T-helper 1 cell (primary cell): ENCODE measurements at places on chromosomes 2 and 18.

DNA sequence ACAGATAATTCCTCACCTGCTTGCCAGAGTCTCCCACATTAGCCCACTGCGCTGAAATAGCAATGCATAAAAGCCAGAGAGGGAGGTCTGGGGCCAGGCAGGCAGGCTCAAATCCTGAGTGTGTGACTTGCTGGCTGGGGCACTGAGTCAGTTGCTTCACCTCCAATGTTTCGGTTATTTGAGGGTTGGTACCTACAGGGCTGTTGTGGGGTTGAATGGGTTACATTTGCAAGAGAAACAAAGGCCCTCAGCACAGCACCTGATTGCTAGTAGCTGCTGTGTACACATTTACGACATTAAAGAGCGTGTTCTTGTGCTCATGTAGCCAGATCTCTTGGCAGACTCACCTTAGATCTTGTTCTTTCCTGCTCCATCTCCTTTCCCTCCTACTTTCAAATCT is 34.1 kb upstream of the FAM110C start:
- DNase-seq, result no peak

DNA sequence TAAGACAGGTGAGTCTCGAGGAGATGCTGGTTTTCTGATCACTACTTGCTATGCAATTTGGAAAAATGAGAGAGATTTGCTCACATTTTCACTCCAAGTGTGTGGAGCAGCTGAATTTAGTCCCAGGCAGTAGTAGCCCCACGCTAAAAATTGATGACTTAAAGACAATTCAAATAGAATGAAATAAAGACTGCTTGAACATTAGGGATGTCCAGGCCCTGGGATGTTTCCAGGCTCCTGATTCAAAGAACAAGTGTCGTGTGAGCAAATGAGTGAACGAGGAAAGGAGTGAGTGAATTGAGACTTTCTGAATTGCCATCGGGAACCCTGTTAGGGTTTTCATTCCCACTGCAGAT is 37.3 kb upstream of the MRPL19 start:
- DNase-seq, result no peak

GRCh38 chr2:23231865-23232264 is 153.1 kb upstream of the KLHL29 start:
- DNase-seq, result no peak

GRCh38 chr2:19643117-19643518 is 258.7 kb downstream of the TTC32 start:
- DNase-seq, result no peak

- no peak for DNase-seq
Measured at GRCh38 chr18:22432657-22433137, 15.0 kb upstream of the CTAGE1 start.

GRCh38 chr18:598124-598589 is 1.4 kb downstream of the CLUL1 start:
- DNase-seq, result no peak

DNA sequence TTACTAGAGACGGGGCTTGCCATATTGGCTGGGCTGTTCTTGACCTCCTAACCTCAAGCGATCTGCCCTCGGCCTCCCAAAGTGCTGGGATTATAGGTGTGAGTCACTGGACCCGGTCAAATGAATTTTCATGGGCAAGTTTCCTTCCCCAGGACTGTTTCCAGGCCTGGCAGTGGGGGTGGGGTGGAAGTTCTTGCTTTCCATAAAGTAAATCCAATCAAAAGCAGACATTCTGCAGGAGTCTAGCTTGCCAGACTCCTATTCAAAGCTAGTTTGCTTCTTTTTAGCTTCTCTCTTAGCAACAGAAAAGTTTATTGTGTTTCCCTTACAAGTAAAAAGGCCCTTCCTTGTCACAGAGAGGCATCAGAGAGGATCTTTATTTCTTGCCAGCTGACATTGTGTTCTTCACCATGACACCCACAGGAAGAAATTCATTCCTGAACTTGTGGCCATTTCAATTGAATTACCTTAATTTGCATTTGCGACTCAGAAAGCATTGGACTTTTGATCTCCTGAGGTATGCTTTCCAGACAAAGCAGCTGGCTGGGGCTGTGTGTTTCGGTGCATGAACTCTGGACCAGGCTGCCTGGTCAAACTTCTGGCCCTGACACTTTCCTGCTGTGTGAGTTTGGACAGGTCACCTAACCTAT is 37.9 kb downstream of the LYPD1 start:
- no peak for DNase-seq

GRCh38 chr2:161283926-161284325 is 24.3 kb upstream of the PSMD14 start:
- no peak for DNase-seq

- DNase-seq, result no peak
Measured at GRCh38 chr2:64474121-64474571, 20.2 kb downstream of the LGALSL start.

DNA sequence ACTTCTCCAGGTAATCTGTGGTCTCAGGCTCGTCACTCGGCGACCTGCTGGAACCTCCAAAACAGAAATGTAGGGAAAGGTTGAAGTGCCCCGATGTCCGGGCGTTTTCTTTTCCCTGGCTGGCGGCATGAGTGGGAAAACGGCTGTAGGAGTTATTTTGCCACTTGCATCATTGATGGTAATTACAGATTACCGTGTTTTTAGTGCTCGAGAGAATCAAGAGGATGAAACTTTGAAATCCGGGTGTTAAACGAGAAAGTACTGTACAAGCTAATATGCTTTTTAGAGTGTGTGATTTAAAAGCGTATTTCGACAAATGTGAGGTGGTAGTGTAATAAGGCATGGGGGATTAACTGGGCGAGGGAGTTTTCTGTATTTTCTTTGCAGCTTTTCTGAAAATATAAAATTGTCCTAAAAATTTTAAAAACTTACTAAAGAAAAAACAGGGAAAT is 819 bp downstream of the GRHL1 start:
- DNase-seq, result no peak

GRCh38 chr2:17571681-17572080 is 31.2 kb downstream of the VSNL1 start:
- DNase-seq, result no peak

DNA sequence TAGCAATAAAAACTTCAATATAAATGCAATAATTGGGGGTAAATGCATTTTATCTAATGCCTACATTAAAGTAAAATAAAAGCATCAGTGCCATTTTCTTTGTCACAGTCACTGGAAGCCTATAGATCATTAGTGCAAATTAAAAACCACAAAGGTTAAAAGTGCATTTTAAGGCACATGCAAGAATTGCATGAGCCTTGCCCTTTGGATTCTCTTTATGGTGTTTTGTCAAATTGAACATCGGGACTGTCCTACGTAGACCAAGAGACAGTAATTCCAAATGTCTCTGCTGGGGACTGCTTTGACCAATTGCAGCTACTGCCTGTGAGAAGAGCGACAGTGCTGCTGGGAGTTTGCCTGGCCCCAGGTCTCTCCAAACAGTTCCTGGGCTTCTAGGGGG is 130.3 kb upstream of the SATB2 start:
- DNase-seq, result no peak

GRCh38 chr2:181872178-181872577 is 19.4 kb upstream of the ITPRID2 start:
- DNase-seq, result no peak

GRCh38 chr18:34772887-34773286 is 62.8 kb downstream of the DTNA start:
- no peak for DNase-seq

GRCh38 chr2:45612731-45613130 is 1.7 kb upstream of the SRBD1 start:
- no peak for DNase-seq

GRCh38 chr2:21203976-21204375 is 80.2 kb downstream of the TDRD15 start:
- no peak for DNase-seq

DNA sequence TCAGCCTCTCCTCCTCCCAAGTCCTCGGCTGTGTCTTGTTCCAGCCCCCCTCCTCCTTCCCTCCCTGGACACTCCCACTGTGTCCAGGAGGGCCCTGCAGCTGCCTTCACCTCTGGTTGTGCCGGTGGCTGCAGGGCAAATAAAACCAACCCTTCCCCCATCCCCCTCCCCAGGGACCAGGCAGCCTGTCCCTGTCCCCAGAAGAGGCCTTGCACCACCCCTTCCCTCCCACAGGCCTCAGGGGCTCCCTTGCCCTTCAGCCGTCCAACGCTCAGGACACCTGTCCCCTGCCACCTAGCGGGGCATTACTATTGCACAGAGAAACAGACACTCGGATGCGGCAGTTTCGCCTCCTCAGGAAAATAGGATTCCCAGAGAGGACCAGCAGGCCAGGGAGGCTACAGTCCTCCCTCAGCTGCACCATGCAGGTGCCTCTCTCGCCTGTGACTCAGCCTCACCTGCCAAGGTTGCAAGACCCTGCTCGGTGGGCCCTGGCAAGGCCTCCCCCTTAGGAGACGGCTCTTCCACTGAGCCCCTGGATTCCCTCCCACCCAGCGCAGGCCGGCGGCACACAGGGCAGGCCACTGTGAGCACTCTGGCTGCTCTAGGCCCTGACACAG is 5.5 kb upstream of the GPC1 start:
- peak; percentile 10 for DNase-seq

DNA sequence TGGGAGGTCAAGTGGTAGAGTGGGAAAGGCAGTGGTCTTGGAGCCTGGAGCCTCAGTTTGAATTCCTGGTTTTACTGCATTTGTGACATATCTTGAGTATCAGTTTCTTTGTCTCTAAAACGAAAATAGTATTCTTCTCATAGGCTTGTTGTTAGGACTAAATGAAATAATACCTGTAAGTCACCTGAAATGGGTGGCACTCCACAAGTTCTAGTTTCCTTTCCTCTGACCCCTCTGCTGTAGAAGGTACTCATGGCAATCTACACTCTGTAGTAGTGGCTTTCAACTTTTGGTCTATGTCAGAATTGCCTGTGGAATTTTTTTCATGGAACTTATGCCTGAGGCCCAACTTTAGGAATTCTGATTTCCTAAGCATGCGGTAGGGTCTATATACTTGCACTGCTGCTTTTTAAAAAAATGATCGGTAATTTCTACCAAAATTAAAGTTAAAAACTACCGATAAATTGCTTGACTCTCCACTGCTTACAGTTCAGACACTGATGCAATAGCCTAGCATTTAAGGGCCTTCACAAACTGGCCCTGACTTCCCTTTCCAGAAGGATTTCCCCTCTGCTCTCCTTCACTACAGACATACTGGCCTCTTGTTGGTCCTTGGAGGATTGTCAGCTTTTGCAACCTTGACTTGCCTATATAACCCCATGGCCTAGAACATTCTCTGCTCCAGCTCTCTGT is 47.2 kb downstream of the PLEK start:
- no peak for DNase-seq

DNA sequence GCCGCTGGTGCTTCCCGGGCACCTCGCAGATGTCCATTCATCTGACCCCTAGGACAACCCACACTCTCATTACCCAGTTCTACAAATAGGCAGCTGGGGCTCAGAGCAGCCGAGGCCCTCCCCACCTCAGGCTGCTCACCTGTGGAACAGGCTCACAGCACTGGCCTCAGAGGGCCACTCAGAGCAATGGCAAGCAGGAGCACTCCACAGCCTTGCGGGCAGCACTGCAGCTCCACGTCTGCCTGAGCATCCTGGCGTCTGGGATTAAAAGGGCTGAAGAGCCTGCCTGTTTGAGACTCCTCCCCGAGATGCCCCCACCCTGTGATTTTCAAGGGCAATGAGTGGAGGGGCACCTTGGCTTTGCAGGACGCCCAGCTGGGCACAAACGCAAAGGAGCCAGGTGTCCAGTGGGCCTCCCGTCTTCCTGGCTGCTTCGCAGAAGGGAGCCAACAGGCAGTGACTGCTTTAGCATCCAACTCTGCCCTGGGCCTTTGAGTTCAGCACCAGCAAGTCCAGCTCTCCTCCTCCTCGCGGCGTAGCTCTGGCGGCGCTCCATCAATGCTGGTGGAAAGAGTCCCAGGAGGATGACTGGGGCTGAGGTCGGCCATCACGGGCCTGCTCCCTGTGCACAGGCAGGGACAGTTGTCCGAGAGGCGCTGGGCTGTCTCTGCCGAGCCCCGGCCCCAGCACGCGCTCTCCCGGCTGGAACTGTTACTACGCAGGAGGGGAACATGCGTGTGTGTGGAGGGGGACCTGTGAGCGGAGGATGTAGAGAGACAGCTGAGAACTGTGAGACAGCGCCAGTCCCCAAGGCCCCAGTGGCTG is 297.2 kb downstream of the NDUFA10 start:
- DNase-seq, result no peak
